Activated CD4-positive, alpha-beta T cell treated with anti-CD3 and anti-CD28 coated beads, Interleukin-2, amount 50 U/mL, for 16 hours (primary cell): ENCODE measurements at places on chromosomes 1 and 21.

GRCh38 chr21:45310459-45310858 is 22.8 kb upstream of the POFUT2 start:
- no peak for DNase-seq

DNA sequence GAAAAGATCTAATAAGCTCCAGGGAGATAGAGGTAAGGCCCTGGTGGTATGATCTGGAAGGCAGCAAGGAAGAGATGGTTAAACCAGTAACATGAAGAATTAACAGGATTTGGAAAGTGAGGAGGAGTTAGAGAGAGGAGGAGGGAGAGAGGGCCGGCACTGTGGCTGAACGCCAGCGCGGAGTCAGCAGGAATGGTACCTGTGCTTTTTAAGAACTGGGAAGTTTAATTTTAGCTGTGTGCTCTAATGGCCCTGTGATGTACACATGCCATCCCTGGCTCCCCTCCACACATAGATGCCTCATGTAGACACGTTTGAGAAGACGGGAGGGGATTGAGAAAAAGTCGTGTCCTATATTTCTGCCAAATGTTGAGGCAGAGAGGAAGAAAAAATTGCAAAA is 13.8 kb upstream of the AVPR1B start:
- DNase-seq = no peak

- no peak for DNase-seq
Observed at GRCh38 chr1:202073206-202073605, 49.5 kb upstream of the GPR37L1 start.

GRCh38 chr1:237851210-237851845 is 39.4 kb downstream of the ZP4 start:
- peak; percentile 23 for DNase-seq

- DNase-seq = no peak
Observed at GRCh38 chr1:95641386-95641785, 407.4 kb downstream of the RWDD3 start.

GRCh38 chr1:86419277-86419903 is 4.6 kb upstream of the CLCA2 start:
- DNase-seq = peak; percentile 62

- DNase-seq = no peak
Observed at GRCh38 chr1:25462732-25463131, 32.0 kb downstream of the MACO1 start.

- DNase-seq = no peak
Observed at GRCh38 chr1:102821707-102822106, 286.6 kb downstream of the COL11A1 start.

- peak; percentile 23 for DNase-seq
Observed at GRCh38 chr1:152870831-152871730, 7.0 kb upstream of the SMCP start.

DNA sequence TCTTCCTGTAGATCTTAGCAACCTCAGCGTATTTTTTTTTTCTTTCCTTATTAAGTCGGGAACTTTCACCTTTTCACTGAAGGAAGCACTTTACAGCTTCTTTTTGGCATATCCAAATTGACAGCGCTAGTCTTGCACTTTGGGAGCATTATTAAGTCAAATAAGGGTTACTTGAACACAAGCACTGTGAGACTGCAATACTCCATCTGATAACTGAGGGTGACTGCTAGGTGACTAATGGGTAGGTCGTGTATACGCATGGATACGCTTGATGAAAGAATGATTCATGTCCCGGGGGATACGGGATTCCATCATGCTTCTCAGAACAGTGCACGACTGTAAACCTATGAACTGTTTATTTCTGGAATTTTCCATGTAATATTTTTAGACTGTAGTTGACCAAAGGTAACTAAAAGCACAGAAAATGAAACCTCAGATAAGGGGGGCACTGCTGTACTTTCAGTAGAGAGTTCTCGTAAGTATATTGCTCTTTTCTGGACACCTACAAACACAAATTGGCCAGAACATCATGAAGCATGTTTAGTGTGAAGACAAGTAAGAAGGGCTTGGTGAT is 364.7 kb downstream of the SMYD3 start:
- no peak for DNase-seq

- DNase-seq = no peak
Observed at GRCh38 chr1:116494745-116495144, 76.1 kb downstream of the CD58 start.

DNA sequence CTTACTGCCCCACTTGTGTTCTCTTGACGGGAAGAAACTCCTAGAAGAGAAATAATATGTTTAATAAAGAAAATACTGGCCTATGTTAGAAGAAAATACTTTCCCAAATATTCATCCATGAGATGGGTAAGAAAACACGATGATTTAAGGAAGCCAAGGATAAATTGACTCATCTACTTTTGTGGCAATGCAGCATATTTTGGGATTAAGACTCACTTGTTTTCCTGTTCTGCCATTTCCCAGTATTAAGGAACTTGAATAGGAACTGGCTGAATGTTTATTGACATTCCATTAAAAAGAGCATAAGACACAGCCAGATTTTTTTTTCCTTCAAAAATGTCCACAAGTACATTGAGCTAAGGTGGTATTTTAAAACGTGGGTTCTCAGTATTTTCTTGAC is 10.9 kb upstream of the ADAMTS5 start:
- DNase-seq = no peak
